Activated CD4-positive, alpha-beta T cell treated with anti-CD3 and anti-CD28 coated beads, Interleukin-2, amount 50 U/mL, for 16 hours (primary cell): ENCODE measurements at places on chromosomes 7 and 10.

DNA sequence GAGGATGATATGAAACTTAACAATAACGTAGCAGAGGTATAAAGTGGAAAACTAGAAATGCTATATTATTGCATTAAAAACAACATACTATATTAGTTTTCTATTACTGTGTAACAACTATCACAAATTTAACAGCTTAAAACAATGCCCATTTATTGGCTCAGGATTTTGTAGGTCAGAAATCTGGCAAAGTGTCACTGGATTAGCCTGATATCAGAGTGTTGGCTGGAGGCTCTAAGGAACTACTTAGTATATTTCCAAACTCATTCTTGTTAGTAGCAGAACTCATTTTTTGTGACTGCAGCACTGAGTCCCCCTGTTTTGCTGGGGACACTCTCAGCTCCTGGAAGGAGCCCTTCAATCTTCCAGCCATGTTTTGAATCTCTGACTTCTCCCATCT, 306.8 kb downstream of the ETV1 start:
- no peak for DNase-seq

- DNase-seq: no peak
These were observed 172.3 kb downstream of the RAPGEF5 start for GRCh38 chr7:22184549-22185199.

- no peak for DNase-seq
These were observed 106.7 kb upstream of the ETV1 start for GRCh38 chr7:14096159-14096558.

- DNase-seq: no peak
These were observed 249.6 kb downstream of the EXOC4 start for GRCh38 chr7:133502498-133502897.

- DNase-seq: no peak
These were observed 34.0 kb downstream of the C7orf25 start for GRCh38 chr7:42877862-42878261.

DNA sequence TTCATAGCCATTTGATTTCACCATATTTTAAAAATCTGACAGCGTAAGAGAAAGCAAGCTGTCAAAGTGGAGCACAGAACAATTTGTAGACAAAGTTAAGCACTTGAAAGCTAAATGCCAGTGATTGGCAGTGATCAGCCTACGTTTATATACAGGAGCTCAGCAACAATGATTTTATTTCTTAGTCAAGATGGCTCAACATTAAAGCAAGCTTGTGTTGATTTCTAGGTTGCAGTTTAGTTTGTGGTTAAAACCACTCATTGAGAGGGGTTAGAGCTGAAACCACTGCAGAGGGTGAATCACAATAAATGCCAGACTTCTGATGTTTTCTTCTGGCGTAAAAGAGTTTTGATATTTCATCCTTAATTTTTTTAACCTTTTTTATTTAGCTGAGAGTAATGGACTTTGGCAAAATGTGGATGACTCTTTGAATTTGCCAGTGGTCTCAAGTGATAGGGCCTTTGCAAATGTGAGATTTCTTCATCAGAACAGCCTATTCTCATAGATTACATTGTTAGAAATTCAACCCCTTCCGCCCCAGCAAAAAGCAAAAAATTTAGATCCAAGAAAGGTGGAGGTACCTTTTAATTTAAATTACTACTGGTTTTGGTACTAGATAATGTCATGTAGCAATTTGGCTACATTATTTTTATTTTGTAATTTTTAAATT, 73.8 kb downstream of the SHOC2 start:
- DNase-seq: peak; percentile 79

GRCh38 chr7:157495177-157495553, 158.4 kb downstream of the DNAJB6 start:
- DNase-seq: peak; percentile 74

DNA sequence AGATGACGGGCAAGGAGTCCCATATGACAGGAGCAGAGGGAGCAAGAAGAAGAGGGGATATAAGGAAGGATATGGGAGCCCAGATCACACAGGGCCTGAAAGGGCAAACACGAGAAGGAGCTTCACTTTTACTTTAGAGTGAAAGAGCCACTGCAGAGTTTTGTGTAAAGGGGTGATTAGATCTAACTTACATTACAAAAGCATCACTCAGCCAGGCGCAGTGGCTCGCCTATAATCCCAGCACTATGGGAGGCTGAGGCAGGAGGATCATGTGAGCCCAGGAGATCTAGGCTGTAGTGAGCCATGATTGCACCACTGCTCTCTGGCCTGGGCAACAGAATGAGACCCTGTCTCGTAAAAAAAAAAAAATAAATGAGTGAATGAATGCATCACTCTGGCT, 91.1 kb downstream of the MPP7 start:
- DNase-seq: no peak

DNA sequence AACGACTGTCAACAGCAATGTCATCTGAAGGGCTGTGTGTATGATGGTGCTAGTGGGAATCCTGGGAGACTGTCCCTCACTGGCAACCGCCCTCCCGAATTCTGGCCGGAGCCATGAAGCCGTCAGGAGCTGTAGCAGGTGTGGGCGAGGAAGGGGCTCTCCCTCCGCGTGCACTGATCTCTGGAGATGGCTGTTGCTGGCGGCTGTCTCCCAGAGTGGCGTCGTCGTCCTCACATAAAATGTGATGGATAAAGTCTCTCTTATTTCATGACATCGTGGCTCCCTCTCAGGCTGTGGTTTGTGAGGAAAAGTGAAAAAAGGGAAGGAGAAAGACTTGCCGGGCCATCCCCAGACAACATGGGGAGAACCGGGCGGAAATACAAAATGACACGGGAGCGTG, 216.5 kb downstream of the DNAJB6 start:
- DNase-seq: no peak

- DNase-seq: peak; percentile 70
These were observed 24.0 kb downstream of the CCSER2 start for GRCh38 chr10:84352251-84352842.

- DNase-seq: no peak
These were observed 417.0 kb downstream of the TYW1 start for GRCh38 chr7:67413670-67414069.

GRCh38 chr7:113217314-113217713, 99.0 kb upstream of the SMIM30 start:
- DNase-seq: no peak

- no peak for DNase-seq
These were observed 119.5 kb upstream of the CAV2 start for GRCh38 chr7:116380025-116380424.

GRCh38 chr7:47266131-47266706, 315.7 kb downstream of the TNS3 start:
- peak; percentile 42 for DNase-seq

GRCh38 chr10:34707656-34708055, 107.4 kb downstream of the PARD3 start:
- no peak for DNase-seq

- no peak for DNase-seq
These were observed 176.5 kb upstream of the KCTD7 start for GRCh38 chr7:66452165-66452564.

GRCh38 chr10:18737236-18737635, 78.0 kb downstream of the ARL5B start:
- DNase-seq: no peak

GRCh38 chr7:29319719-29320521, 125.3 kb downstream of the CHN2 start:
- no peak for DNase-seq

DNA sequence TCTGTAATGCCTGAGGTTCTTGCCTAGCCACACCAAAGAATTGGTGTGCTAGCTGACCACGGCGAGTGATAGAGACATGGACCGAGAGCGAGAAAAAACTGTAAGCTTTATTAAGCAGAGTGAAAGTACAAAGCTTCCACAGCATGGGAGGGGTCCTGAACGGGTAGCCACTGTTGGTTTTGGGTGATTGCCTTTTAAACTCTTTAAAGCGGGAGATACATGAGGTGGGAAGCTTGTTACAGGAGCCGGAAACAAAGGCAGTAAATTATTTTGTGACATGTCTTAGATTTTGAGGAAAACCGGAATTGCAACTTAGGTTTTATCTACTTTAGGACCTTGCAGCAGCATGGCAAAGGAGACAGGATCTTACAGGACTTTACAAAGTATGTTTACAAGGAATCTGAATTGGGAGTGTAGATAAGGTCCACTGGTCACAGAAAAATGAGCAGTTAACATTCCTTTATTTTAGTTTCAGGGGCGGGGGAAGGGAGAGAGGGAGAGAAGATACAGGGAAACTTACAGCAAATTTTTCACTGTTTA, 252.7 kb upstream of the MBL2 start:
- no peak for DNase-seq

DNA sequence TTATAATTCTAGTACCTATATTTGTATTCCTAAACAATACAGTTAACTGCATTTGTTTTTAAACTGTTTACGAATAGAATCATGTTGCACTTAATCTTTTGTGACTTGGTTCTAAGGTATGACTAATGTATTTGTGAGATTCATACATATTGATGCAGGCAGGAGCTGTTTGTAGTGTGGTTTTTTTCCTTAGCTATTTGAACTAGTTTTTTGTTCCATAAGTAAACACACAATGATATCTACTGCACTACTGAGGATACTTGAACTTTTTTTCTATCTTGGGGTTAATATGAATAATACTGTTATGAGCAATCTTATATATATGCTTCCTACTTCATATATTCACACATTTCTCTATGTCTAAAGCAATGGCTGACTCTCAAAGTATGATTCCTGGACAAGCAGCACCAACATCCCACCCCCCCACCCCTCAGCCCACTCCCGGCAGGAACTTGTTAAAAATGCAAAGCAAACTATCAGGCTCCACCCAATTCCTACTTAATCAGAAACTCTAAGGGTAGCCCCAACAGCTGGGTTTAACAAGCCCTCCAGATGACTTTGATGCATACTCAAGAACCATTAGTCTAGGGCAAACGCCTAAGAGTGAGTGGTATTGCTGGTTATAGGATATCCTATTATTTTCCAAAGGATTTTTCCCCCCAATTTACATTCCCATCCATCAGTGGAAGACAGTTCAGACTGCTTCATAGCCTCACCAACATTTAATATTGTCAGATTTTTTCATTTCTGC, 25.8 kb downstream of the BRAF start:
- DNase-seq: no peak

DNA sequence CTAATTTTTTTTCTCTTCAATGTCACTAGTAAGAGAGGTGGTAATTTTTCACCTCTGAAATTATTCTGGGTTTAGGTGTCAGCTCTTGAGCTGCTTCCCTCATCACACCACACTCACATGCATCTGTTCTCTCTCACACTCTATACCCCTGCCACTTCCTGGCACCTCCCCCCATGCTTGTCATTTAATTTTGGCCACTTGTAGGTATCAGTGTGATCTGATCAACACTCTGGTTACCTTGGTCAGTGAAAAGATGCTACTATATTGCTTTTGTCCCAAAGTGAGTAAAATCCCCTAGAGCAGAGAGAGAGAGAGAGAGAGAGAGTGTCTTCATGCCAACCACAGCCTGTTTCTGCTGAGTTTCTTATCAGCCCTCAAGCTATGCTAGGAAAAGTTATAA, 42.5 kb downstream of the STK17A start:
- peak; percentile 77 for DNase-seq

DNA sequence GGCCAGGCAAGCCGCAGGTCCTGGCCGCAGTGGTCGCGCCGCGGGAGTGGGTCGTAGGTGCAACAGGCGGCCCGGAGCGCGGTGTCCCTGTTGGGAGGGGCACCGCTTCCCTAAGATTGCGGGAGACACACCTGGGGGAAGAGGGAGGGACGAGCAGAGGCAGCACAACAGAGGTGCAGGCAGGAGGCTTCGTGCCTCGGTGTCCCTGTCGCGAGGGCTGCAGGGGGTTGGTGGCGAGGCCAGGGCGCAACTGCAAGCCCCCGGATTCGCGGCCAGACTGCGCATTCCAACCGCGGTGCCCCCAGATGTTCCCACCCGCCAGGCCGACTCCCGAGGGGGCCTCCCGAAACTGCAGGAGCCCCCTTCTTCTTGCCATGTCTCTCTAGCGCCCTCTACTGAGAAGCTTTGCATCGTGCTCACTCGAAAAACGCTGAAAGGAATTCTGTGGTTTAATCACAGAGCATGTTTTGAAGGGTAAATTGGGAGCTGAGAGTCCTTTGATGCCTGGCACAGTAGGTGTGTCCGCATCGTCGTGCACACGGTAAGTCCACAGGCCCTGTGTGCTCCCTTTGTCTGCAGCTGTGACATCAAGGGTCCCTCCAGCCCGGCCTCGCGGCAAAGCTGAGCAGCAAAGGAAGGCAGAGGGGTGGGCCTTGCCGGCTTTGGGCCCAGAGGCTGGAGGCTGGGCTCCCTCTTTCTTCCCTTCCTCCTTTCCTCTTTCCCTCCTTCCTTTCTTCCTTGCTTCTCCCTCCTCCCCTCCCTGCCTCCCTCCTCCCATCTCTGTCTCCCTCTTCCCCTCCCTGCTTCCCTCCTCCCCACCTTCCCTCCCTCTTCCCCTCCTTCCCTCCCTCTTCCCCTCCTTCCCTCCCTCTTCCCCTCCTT, 6.2 kb upstream of the MBL2 start:
- no peak for DNase-seq

DNA sequence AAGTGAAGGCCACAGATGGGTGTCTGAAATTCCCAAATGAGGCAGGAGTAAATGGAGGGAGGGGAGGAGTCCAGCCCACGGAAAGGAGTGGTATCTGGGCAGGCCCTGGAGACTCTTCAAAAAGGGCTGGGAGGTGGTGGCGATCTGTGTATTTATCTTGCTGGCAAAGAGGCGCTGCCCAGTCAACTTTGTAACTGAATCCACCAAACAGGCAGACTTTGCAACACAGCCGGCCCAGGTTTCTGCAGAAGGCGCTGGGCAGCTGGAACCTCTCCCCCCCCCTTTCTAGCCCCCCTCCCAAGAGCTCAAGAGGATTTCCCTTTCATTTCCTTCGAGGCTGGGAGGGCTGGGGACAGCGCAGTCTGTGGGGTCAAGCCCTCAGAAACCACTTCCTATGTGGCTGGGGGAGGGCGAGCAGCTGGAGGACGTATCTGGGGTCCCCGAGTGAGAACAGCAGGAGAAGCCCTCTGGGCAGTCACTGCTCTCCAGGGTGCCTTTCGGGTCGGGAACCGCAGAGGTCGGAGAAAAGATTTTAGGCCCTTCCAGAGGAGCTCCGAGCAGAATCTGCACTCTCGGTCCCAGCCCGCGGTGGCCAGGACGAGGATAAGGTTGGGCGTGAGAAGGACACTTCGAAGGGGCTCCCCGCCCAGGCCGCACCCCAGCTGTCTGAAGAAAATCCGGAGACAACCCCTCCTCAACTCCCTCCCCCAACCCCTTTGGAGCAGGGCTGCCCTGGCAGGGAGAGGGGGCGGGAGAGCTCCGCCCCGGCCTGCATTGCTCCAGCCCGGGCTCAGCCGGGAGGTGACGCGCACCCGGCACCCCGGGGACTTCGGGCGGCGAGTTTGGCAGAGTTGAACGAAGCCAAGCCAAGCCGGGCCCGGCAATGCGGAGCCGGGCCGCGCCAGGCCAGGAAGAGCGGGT, 965 bp downstream of the ZCCHC24 start:
- peak; percentile 27 for DNase-seq

DNA sequence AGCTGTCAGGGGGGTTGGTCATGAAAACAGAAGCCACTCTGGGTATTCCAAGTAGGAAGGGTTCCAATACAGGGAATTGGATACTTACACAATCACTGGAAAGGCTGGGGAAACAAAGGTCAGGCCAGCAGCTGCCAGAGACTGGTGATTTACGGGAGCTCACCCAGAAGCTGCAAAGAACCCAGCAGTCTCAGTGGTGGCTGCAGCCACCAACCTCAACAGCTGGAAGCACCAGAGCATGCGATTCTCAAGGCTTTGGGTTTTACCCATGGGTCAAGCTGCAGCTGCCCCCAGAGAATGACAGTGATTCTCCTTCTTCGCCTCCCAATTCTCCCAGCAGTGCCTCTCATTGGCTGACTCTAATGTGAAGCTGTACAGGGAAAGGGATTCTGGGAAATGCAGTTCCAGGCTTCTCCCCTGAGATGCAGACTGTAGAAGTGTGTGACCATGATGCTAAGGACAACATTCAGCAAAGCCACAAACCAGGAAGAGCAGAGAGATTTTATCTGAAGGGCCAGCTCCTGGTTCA, 107.2 kb upstream of the TCF7L2 start:
- no peak for DNase-seq

GRCh38 chr10:1661416-1661815, 75.9 kb downstream of the ADARB2 start:
- DNase-seq: no peak
